ENCODE measurements at places on chromosomes 6 and 20.
A peak's percentile ranks its signal among the peaks of the same experiment; 100 is the strongest.

GRCh38 chr20:2742934-2743559 lies 50.5 kb downstream of the EBF4 start:
- peak; percentile 56 for DNase-seq

- DNase-seq, result no peak
These were observed 93.4 kb upstream of the NXT1 start for GRCh38 chr20:23257106-23257761.

DNA sequence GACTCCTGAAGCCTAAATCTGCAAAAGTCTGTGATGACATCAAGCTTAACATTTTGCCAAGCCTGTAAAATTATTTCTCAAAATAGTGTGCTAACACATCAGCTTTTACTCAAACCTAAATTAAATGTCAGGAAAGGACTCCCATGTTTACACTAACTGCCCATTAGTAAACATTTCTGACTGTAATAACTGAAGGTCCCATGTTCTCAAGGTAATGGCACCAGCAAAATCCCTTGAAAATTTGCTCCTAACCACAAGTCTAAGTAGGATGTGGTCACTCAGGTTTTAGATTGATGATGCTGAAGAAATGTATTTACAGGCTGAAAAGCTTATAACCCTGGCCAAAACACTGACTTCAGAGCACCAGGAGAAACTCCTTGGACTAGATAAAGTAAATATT lies 33.0 kb downstream of the BACH2 start:
- no peak for DNase-seq

DNA sequence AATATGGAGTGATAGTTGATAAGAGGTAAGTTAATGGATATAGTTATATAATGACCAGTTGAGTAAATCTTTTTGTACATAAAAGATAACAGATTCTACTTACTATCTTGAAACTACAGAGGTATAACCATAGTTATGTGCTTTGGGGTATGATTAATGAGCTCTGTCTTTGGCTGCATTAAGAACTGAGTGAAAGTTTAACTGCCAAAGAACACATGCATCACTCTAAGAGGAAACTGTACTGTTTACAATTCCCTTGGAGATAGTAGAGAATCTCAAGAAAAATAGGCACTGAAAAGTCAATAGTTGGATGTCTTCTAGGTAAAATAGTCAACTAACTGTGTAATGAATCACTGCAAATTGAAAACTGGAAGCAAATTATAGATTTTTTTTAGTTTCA lies 1129.5 kb downstream of the EPHA7 start:
- DNase-seq, result no peak

GRCh38 chr20:31819083-31819784 lies at the start of gene MYLK2:
TSS of gene MYLK2 (plus strand) at chr20:31819356. CDS start at chr20:31819581, 225 bp downstream.
- no peak for DNase-seq

DNA sequence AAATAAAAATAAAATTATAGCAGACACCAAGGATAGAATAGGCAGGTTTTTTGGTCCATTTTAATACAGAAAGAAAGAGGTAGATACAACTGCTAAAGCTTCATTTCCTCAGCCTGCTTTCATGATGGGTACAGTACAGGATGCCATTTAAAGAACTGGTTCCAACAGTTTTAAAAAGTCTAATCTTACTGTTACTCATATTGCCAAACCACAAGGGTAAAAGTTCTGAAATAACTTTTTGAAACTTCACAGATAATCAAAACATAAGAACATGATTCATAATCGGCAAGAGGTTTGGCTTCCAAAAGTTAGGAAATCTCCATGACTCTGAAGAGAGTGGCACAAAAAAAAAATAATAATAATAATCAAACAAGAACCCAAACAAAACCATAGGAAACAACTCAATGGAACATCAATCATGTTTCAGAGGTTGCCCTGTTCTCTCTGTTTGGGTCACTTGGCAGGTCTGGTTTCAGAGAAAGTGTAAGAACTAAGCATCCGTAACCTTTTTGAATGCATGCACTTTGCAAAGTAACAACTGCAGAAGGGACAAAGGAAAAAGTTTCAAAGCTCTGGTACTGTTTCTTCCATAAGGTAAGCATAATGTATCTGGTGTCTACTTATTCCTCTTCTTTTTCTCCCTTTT lies 79.7 kb downstream of the SMLR1 start:
- DNase-seq, result no peak

DNA sequence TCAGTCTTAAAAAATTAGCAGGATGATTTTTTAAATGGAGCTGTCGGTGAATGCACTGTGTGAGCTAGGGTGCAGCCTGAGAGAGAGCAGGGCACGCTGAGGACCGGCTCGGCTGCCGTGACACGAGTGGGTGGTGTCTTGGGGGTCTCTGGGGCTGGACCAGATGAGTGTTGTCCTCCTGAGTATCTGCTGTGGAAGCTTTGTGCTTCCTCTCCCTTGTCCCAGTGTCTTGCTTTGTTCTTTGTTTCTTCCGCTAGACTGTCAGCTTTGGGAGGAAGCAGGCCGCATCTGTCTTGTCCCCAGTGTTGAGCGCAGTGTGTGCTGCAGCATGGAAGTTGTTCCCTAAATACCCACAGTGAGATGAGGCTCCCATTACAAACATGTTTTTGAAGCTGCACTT lies 89.4 kb downstream of the RTN4IP1 start:
- DNase-seq, result no peak

DNA sequence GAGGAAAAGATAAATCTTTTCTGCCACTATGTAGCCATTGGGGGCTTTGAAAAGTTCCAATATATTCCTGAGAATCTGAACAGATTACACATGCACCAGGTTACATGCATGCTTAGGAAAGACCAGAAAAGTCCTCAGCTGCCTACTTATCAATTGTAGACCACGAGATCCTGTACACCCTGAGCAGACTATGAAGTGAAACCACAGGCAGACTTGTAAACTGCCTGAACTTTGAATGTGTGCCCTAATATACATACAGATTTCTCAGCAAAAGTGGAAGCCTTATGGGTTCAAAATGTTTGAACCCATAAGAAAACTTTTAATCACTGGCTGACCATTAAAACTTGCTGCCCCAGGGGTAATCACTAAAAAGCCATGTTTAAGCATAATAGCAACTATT lies 273.5 kb upstream of the RUNX2 start:
- no peak for DNase-seq

DNA sequence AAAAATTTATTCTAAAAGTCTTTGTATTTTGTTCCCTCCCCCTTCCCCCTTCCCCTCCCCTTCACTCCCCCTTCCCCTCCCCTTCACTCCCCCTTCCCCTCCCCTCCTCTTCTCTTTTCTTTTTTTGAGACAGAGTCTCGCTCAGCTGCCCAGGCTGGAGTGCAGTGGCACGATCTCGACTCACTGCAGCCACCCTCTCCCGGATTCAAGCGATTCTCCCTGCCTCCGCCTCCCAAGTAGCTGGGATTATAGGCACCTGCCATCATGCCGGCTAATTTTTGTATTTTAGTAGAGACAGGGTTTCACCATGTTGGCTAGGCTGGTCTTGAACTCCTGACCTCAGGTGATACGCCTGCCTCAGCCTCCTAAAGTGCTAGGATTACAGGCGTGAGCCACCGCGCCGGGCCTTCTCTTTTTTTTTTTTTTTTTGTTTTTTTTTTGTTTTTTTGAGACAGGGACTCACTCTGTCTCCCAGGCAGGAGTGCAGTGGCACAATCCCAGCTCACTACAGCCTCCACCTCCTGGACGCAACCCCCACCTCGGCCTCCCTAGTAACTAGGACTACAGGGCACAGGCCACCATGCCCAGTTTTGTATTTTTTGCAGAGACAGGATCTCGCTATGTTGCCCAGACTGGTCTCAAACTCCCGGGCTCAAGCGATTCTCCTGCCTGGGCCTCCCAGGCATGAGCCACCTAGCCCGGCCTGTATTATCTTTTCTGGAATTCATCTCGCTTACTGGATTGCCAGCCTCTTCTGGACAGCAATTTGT lies 1.1 kb upstream of the AFG1L start:
- DNase-seq, result no peak

DNA sequence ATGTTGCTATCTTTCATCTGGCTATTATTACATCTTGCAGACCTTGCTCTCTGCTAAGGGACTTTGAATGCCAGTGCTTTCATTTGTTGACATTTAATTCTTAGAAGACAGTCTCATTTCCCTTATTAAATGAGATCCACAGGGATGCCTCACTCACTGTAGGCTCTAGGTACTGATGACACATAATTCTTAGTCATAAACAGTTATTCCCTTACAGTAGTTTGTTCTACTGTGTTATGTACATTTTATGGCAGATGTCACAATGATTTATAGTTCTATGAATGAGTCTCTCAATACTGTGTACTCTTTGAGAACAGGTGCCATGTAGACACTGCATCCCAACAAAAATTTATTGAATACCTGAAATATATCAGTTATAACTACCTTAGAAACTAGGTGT lies 70.3 kb downstream of the FAM83B start:
- no peak for DNase-seq

GRCh38 chr6:12028213-12028612 lies 16.1 kb downstream of the HIVEP1 start:
- DNase-seq, result no peak

GRCh38 chr6:27568226-27568897 lies 95.5 kb upstream of the ZNF184 start:
- DNase-seq, result no peak
